ENCODE measurements at places on chromosomes 6 and 20.

- DNase-seq = no peak
Measured at GRCh38 chr20:60558486-60558885, 600.3 kb downstream of the CDH26 start.

- DNase-seq = no peak
Measured at GRCh38 chr6:90478278-90478677, 108.6 kb downstream of the MAP3K7 start.

GRCh38 chr20:39412091-39412490 lies 449.9 kb downstream of the DHX35 start:
- no peak for DNase-seq

DNA sequence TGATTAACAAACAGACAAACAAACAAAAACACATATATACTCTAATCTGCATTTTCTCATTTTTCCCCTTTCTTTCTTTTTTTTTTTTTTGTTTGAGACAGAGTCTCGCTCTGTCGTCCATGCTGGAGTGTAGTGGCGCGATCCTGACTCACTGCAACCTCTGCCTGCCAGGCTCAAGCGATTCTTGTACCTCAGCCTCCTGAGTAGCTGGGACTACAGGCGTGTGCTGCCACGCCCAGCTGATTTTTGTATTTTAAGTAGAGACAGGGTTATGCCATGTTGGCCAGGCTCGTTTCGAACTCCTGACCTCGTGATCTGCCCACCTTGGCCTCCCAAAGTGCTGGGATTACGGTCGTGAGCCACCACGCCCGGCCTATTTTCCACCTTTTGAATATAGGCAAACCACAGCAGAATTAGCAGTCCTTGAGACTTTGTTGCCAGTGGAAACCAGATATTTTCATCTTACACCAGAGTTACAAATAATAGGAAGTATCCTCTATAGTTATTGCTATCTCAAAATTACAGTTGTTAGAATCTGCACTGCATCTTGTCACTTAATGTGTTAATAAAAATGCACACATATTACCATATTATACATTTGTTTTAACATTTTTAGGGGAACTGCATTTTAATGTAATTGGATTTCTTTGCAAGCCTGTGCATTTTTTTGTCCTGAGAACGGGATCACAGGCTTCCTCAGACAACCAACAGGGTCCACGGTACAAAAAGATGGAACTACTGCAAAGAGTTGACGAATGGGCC lies 208.2 kb upstream of the ZNF217 start:
- DNase-seq = no peak

- DNase-seq = no peak
Measured at GRCh38 chr6:83119742-83120300, 52.4 kb downstream of the DOP1A start.

DNA sequence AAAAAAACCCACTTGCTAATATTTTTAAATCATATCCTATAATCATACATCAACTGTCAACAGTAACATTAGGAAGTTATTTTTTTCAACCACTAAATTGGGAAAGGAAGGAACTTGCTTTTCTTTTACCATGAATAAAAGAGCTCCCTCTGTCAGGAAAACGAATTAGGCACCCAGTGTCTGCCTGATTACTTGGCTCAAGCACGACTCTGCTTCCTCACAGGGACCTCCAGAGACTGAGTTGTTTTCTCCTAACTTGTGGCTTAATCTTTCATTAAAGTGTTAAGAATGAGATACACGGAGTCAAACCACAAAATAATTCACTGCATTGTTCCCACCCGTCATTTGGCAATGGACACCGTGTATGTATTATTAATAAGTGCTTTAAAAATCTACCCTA lies 1405.1 kb upstream of the EYS start:
- no peak for DNase-seq

DNA sequence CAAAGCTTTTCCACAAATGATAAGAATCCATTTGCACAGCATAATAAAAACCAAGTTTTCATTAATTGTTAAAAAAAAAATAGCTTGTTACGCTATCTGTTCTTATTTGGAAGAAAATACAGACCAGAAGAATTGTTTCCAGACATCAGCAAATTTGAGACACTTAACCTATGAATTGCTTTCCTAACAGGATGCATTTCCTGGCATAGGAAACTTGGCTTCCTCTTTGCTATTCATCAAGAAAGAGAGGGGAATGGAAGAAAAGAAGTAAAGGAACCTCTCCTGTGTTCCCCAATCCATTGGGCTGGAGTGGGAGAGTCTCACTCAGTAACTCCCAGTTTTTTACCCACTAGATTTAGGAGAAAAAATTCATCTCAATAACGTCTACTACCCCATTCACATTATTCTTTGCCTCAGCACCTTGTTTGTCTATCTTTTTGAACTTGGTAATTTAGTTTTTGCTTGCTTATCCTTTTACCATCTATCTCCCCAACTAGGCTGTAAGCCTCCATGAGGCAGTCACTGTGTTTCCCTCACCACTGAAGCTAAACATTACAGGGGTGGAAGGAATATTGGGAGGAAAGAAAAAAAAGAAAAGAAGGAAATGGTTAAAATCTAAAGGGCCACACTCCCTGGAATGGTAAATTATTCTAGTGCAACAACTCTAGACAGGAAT lies 150.3 kb downstream of the COL21A1 start:
- DNase-seq = no peak

- DNase-seq = no peak
Measured at GRCh38 chr20:15763366-15763765, 809.9 kb downstream of the KIF16B start.

DNA sequence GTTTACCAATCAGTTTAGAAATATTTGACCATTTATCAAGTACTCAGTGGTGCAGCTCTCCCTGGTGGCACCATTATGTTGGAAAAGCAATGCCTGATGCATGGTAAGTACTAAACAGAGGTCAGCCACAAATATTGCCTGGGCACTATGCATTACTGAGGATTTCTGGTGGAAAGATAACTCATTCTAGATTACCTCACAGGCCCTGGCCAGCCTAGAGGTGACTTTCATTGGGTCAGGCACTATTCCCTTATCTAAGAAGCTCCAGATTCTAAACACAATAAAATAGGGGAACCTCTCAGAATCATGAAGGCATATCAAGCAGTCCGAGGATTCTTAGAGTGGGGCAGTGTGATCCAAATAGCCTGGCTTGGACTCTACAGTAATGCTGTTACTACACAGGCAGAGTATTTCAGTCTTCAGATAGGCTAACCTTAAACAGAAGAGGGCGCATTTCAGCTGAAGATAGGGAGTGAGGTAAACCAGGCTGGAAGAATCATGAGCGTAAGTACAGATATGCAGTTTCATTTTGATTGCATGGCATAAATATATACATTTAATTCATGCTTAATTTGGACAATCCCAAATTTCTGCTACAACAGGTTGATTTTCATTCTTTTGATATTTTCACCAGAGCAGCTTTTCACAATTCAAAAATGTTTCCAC lies 12.1 kb downstream of the LGSN start:
- no peak for DNase-seq

GRCh38 chr6:74510878-74511277 lies 695.0 kb downstream of the COL12A1 start:
- DNase-seq = no peak

- DNase-seq = no peak
Measured at GRCh38 chr6:3350252-3350796, 91.6 kb downstream of the PSMG4 start.

DNA sequence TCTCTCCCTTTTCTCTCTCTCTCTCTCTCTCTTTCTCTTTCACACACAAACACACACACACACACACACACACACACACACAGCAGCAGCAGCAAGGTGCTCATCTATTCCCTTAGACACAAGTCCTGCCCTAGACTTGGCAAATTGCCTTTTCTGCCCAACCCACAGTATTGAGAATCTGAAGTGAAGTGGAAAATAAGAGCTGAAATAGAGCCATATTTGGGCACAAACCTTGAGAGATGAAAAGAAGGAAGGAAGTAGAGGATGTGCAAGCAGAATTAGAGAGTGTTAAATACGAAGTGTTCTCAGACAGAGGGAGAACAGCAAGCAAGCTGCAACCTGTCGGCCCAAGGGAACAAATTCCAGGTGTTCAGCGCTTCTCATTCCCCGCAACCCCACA lies 557.5 kb upstream of the NOX3 start:
- no peak for DNase-seq

GRCh38 chr6:79713701-79714322 lies 82.7 kb downstream of the SH3BGRL2 start:
- DNase-seq = peak; percentile 65

- DNase-seq = no peak
Measured at GRCh38 chr6:137498481-137499190, 4.4 kb upstream of the OLIG3 start.

- no peak for DNase-seq
Measured at GRCh38 chr20:19473922-19474286, 261.5 kb downstream of the SLC24A3 start.

DNA sequence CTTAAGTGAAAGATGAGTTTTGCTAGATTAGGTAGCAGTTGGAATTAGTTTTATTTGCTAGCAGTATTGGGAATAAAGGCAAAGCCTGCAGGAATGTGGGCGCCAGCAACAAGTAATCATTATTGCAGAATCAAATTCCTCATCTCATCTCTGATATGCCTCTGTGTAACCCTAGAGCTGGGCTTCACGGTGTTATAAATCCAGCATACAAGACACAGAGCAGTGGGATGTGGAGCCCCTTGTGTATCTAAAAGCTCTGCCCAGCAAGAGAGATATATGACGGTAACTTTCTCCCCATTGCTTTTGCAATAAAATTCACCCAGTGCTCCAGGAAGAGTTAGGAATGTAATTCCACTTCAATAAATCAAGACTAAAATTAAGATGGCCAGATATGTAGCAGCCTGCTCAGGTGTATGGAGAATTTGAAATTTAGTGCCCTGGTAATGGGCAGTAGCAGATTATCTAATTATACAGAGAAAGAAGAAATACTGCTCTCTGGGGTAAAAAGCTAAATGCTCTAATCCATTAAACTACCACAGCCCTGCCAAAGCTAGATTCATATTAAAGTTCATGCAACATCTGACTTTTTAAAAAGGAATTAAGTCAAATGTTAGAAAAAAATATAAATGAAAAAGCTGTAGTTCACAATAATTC lies 5.6 kb upstream of the BLOC1S5 start:
- DNase-seq = no peak

DNA sequence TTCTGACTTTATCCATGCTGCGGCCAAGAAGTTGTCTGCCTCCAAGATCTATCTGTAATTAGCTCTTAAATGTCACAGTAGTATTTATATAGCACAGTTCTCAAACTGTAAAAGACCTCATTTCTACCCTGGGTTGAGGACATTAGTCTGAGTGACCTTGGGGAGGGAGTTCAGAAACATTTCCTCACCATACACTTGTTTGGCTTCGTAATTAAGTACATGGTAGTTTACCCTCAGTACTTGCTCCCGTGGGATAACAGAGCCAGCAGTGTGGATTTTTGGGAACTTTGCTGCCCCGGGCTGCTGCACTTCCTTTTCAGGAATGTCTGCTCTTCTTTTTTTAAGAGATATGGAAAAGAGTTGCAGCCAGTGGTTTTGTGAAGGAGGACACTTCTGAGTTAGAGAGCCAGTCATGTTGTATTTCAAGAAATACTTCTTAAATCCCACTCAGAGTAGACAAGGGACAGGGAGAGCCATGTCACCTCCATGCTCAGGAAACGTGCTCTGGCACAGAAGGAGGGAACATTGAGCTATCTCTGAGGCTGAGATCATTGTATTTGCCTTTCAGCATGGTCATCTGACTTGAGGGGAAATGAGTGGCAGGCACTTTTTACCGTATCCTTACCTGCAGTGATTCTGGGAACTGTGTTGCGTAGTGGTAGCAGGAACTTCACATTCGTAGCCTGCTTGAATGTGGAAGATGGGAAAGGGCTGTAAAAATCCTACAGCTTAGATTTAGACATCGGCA lies 33.6 kb downstream of the RPRD1B start:
- no peak for DNase-seq

DNA sequence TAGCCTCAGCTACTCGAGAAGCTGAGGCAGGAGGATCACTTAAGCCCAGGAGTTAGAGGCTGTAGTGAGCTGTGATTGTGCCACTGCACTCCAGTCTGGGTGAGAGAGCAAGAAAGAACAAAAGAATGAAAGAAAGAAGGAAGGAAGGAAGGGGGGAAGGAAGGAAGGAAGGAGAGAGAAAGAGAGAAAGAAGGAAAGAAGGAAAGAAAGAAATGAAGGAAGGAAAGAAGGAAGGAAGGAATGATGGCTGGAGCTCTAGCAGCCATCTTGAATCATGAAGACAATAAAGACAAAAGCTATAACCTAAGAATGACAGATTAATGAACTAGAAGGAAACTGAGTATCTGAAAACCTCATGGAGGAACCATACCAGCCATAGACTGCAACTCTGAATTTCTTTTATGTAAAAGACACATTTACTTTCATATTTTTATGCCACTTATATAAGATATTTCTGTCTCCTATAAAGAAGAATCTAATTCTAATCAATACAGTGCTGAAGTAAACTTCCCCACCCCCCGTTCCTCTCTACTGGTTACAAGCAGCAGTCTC lies 522.3 kb upstream of the JARID2 start:
- DNase-seq = no peak

DNA sequence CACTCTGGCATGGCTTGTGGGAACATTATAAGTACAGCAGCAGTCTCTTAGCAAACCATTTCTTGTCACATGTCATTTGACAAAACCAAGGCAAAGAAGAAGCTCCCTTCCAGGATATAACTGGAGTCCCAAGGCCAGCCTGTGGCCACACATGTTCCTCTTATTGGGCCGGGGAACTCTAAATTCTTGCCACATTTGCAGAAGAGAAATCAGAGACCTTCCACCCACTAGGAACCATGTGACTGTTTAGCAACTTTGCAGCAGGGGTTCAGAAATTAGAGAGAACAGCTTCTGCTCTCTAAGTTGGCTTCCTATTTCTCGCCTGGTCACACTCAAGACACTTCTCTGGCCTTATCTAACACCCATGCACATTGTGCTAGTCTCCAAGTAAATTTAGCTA lies 20.4 kb upstream of the MEP1A start:
- DNase-seq = no peak

GRCh38 chr6:149385998-149386646 lies 13.9 kb upstream of the SUMO4 start:
- no peak for DNase-seq

GRCh38 chr6:62652692-62653328 lies 366.8 kb upstream of the KHDRBS2 start:
- no peak for DNase-seq

GRCh38 chr6:1416820-1417219 lies 27.4 kb downstream of the FOXF2 start:
- DNase-seq = no peak

- no peak for DNase-seq
Measured at GRCh38 chr20:45064812-45065211, 36.1 kb downstream of the KCNS1 start.

DNA sequence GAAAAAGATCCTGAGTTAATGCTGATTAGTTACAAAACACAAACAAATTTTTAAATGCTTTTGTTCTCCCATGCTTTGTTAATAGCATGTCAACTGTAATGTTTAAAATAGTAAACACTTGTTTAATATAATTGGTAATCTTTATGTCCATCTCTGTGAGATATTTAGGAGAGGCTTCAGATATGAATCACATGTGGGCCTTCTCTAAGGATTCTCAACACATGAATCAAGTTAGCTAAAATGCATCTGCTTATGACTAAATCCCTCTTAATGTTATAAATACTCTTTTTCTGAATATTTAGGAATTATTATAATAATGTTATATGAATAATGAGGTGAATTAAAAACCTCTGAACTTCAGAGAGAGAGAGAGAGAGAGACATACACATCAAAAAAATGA lies 345.9 kb upstream of the MANEA start:
- no peak for DNase-seq

GRCh38 chr6:134593024-134593423 lies 275.1 kb upstream of the SGK1 start:
- DNase-seq = no peak

- DNase-seq = no peak
Measured at GRCh38 chr20:8244637-8245036, 112.6 kb downstream of the PLCB1 start.
